ENCODE measurements at places on chromosomes 4 and X. TPM values are rescaled to one million over a fixed set of nuclear protein-coding genes. Genes with fewer than 3 reads are reported as not detected.

The HGFAC gene
- total RNA-seq = not detected

The HTN3 gene
- total RNA-seq = not detected

The SLC25A43 gene
- 15.5 TPM for total RNA-seq

The S100G gene
- total RNA-seq = not detected

The NAP1L3 gene
- total RNA-seq = 0.18 TPM

The L1CAM gene
- total RNA-seq = 0.09 TPM

The CTAG2 gene
- not detected for total RNA-seq

The TMEM156 gene
- 14.4 TPM for total RNA-seq

The GPR173 gene
- total RNA-seq = 4.0 TPM

The ATP2B3 gene
- under 0.01 TPM for total RNA-seq

The PPARGC1A gene
- total RNA-seq = not detected

The CDS1 gene
- total RNA-seq = 0.09 TPM

The FGF5 gene
- total RNA-seq = 1.7 TPM

The CTAG1B gene
- not detected for total RNA-seq

The S100P gene
- total RNA-seq = not detected
